ENCODE measurements at places on chromosomes 6 and 20.

DNA sequence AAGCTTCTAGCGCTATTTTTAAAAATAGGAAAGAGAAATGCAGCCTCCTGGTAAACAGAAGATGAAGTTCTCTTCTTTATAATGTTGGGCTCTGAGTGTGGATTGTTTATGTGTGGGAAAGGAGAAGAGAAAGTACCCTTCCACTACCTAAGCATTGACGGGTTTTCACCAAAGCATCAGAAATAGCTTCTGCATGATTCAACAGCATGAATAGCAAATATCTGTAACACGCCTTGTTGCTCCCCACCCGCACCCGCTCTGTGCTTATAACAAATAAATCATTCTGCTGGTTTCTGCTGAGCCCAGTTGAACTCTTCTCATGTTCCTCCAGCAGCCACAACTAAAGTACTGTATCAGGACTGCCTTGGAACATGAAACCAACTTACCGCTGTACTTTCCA is 20.7 kb downstream of the TXLNB start:
- DNase-seq = no peak

DNA sequence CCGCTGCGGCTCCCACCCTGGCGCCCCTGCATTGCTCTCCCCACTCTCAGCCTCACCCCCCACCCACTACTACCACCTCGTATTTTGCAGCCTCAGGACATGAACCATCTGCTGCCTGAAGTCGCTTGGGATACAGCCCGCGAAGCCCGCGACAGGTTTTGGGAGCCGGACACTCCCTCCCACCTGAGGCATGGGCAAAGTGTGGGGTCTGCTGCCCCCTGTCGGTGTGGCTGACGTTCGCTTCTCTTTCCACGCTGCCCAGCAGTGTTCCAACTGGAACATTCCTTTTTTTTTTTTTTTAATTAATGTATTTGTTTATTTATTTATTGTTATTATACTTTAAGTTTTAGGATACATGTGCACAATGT is 15.3 kb upstream of the LPA start:
- DNase-seq = no peak

- DNase-seq = no peak
Measured at GRCh38 chr6:106426250-106426970, 65.9 kb downstream of the CRYBG1 start.

GRCh38 chr6:28506807-28507475 is 8.7 kb downstream of the GPX6 start:
- DNase-seq = no peak

DNA sequence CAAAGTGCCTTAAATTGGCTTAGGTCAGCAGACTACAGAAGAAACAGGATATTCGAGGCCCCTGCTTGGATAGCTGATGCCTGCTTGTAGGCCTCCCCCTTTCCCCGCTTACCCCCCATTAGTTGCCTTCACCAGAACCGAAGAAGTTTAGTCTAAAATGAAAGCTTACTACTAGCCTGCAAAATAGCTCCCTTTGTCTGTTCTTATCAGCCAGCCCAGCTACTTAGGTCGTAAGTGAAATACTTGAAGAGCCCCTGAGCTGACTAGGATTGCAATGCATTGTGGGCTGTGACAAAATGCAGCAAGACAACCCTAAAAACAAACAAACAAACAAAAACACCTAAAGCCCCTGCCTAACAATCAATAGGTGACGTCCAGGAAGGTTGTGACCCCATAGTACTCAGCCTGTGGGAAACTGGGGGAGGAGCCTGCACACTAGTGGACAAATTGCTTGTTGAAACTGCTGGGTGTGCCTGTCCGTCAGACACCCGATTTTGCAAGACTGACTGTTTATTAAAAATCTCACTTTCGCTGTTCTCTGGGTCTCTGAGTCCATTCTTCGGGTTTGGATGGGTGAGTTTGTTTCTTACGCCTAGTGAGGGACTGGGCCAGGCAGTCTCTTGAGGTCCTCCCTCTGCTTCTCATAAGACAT is 105.0 kb upstream of the DUSP22 start:
- DNase-seq = no peak

- DNase-seq = no peak
Measured at GRCh38 chr6:8082954-8083858, 19.0 kb upstream of the BLOC1S5 start.

- DNase-seq = no peak
Measured at GRCh38 chr6:91088515-91088914, 501.6 kb upstream of the MAP3K7 start.

GRCh38 chr6:49849213-49849907 is 17.0 kb downstream of the CRISP1 start:
- no peak for DNase-seq

DNA sequence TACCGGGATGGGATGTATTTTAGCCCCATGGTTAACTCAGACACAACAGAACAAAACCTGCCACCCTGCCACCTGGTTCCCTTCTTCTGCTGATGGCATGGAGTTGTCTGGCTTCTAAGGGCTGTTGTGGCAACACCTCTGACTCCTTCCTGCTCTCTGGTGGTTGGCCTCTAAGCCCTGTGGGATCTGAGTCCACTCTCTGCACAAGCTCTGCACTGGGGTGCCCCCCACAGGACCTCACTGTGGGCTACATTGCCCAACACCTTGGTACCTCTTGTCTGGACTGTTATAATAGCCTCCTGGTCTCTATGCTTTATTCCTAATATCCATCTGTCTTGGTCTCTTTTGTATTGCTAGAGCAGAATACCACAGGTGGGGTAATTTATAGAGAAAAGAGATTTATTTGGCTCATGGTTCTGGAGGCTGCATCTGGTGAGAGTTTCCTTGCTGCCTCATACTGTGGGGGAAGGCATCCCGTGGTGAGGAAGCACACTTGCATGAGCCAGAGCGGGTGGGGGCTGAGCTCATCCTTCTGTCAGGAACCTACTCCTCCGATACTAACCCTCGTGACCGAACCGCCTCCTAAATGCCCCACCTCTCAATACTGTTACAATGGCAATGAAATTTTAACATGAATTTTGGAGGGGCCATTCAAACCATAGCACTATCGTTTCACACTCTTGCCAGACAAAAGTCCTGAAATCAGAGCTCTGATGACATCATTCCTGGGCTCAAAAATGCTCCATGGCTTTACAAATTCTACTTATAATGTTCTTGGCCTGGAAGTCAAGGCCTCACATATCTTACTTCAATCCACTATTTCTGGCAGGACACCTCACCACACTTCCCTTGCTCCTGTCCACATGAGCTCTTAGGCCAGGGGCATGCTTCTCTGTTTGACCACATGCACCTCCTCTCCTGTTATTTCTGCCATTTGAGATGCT is 127.2 kb downstream of the PAX1 start:
- DNase-seq = no peak

- DNase-seq = no peak
Measured at GRCh38 chr6:144681334-144681733, 396.2 kb downstream of the UTRN start.

- DNase-seq = no peak
Measured at GRCh38 chr20:5148581-5148980, 21.8 kb downstream of the CDS2 start.

DNA sequence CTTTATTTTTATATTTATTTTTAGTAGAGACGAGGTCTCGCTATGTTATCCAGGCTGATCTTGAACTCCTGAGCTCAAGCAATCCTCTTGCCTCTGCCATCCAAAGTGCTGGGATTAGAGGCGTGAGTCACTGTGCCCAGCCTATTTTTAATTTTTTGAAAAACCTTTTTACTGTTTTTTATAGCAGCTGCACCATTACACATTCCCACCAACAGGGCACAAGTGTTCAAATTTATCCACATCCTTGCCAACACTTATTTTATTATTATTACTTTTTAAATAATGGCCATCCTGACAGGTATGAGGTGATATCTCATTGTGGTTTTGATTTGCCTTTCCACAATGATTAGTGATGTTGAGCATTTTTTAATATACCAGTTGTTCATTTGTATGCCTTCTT is 42.5 kb downstream of the PACSIN1 start:
- DNase-seq = no peak

DNA sequence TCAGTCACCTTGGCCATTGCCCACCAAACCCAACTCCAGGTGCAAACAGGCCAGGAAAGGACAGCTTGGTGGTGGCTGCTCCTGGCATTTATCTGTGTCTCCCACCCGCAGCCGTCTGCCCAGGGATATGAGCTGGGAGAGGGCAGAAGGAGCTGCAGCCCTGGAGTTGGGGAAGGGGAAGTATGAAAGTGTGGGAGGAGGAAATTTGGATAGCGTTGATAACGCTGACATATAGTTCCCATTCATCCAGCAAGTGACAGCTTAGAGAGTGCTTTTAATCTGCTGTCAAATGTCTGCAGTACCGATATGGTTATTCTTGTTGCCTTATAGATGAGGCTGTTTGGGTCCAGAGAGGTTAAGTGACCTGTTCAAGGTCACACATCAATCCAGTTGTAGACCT is 741 bp downstream of the KCNK16 start:
- DNase-seq = no peak

GRCh38 chr6:79520534-79520933 is 16.7 kb downstream of the LCA5 start:
- DNase-seq = no peak

DNA sequence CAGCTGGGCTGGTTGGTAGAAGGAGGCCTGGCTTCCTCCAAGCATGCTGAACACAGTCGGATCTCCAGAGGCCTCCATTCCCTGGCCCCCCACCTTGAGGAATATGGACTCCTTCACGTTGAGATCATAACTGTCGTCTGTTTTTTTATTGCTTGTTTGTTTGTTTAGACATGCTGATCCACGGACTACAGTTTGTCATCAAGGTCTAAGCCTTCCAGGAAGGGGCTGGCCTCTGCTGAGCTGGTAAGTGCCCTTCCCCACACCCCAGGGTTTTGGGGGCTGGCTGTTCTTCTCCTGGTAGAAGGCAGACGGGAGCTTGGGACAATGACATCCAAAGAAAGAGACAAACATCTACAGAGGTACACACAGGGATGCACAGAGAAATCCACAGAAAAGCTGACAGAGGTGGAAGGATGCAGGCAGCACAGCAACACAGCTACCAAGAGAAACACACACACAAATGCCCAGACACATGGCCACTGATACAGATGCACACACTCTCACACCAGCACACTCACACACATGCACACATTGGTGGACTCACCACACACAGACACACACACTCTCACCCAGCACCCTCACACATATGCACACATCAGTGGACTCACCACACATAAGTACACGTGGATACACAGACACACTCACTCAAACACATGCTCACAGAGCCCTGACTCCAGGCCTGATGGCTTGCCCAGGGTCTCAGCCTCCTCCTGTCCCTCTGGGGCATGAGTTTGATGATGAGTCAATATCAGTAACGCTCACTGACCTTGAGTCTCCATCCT is 6.7 kb downstream of the BPIFA1 start:
- DNase-seq = no peak

- no peak for DNase-seq
Measured at GRCh38 chr6:120173250-120173649, 823.7 kb upstream of the MAN1A1 start.

- DNase-seq = no peak
Measured at GRCh38 chr6:166925141-166925996, 31.0 kb downstream of the RNASET2 start.

DNA sequence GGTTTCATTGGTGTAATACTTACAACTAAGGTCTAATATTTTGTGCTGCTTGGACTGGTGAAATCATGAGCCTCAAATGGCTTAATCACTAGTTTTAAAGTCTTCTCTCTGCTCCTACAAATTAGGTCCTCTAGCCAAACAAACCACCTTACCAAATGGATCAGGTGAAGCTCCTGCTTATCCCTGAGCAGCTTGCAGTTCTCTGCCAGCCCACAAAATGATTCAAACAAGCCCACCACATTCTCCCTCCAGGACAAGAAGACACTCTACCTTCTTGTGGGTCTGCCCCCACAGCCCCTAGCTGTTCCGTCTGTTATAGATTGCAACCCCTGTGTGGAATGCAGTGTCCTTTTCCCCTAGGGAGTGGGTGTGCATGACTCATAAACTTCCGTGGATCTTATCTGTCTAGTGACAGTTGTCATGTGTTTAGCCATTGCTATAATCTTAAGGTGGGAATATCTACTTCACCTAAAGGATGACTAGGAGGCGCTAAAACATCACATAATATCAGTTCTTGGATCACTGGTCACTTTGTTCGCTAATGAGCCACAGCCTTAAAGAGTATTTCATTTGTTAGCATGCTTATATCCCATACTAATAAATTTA is 940.5 kb upstream of the MANEA start:
- no peak for DNase-seq

DNA sequence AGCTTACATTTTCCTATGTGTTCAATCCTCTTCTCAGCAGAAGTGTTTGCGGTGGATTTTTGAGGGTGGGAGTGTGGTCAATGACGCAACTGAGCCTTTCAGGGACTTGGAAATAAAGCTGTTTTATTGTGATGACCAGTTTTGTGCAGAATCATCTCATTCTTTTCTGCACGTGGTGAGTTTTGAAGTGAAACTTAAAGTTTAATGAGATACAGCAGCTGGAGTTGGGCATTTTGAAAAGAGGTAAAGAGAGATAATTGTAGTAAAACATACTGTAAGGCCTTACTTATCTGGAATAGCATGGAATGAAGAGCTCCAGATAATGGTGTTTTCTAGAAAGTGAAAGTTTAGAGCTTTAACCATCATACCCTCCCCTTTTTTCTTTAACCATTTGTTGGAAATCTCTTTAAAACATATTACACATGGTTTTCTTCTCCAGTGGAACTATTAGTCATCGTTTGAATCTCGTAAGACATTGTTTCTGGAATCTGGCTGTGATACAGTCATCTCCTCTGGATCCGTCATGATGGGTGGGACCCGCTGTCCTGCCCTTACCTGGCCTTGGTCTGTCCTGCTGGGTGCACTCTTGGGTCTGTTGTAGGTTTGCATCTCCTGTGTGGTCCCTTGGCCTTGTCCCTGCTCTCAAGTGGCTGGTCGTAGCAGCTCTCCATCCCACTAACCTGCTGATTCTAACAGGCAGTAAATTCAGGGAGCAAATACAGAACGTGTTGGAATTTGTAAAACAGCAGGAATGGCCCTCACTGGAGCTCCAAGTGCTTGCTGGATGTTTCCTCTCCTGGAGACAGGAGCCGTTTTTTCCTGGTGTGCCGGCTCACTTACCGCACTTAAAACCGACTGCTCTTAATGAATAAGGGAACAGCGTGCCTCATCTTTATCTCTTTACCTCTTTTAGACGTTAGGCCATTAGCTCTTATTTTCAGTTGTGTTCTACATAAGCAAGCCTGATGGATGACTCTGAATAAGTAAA is 29.8 kb downstream of the UST start:
- no peak for DNase-seq

- no peak for DNase-seq
Measured at GRCh38 chr6:145055567-145055966, 679.8 kb downstream of the EPM2A start.

DNA sequence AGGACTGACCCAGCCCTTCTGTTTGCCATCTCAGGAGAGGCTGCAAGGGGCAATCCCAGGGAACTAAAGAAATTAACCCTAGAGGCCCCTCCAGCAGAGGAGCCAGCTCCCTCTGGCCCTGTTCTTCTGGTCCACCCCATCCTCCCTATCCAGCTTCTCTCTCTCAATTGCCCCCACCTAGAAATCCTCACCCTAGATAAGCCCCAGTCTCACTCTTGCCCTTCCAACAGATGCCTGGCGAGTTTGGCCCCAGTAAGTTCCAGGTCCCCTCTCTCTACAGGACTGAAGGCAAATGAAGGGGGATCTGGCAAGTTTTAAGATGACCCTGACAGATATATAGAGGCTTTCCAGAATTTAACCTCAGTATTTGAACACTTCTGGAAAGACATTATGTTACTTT is 134.0 kb downstream of the THBS2 start:
- DNase-seq = no peak

- no peak for DNase-seq
Measured at GRCh38 chr6:24543683-24544082, 48.9 kb downstream of the ALDH5A1 start.
